HCT116 (cell line): ENCODE measurements at places on chromosomes 5 and 9. TPM values are rescaled to one million over a fixed set of nuclear protein-coding genes. Genes with fewer than 3 reads are reported as not detected.

Gene PPP3R2
- total RNA-seq: not detected

DNA sequence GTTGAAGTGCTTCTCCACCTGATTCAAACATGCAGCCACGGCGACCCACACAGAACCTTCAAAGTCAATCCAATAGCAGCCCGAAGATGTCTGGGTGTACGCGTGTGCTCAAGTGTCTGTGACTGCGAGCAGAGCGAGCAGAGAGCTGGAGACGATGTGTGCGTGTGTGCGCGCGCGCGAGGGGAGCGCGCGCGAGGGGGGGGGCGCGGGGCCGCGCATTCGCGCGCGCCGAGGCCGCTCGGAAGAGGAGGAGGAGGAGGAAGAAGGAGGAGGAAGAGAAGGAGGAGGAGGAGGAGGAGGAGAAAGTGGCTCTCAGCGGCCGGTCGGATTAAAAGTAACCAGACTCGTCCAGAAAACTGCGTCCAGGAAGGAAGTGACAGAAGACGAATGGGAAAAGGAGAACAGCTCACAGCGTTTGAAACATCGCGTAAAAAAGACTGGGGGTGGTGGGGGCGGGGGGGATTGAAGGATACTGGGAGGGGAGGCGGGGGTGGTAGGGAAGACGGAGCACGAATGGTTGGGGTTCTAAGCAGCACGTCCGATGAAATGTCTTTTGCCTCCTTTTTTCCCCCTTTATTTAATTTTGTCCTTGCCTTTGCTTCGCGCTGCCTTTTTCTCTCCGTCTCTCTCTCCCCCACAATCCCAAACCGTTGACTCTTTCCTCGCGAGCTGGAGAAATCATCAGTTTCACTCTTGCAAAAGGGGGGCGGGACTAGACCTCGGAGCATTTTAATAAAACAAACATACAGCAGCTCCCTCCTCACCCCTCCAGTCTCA lies at the start of gene MEF2C:
Gene MEF2C, minus strand, starts transcription at position 126 of the 777 bp plus-strand sequence. CDS start 59,396 bp downstream, outside the sequence.
- H3K27ac ChIP-seq: peak within 1 kb of the TSS; percentile 56
- no peaks in the 10 kb centered on the region for H3K36me3 ChIP-seq
- H3K27me3 ChIP-seq: no peaks in the 10 kb centered on the region

GRCh38 chr9:88076286-88077070 lies 61.8 kb downstream of the SPATA31C2 start:
- H3K4me3 ChIP-seq: peak overlapping the region; percentile 65
- peaks cover 24% of the 10 kb centered on the region for H3K4me1 ChIP-seq
- peak; percentile 63 for DNase-seq
- no peaks in the 10 kb centered on the region for H3K36me3 ChIP-seq
- H3K27ac ChIP-seq: peak overlapping the region; percentile 83

DNA sequence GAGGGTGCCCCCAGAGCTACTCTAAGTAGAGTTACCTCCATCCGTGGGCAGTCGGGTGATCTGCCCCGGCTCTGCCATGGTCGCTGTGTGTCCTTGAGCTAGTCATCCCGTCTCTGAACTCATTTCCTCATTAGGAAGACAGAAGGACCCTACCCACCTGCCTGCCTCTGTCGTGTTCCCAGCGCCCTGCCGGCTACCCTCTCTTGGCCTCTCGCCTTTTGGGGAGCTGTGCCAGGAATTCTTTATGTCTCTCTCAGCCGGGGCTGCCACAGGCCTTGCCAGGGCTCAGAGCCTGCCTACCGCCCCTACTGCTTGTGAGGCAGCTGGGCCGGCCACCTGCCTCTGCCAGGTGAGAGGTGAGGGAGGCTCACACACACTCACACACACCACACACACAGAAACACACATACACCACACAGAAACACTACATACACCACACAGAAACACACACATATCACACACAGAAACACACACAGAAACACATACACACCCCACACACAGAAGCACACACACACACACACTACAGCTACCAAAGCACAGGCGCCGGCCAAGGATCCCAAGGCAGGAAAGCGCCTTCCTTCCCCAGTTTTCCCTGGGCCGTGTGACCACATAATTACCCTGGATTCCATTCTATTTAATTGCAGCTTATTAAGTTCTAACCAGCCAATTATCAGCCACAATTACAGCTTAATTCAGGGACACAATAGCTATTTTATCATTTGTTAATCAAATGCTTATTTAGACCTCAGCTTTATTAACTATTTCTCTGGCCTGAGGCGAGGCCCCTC lies 41.7 kb downstream of the UNC5A start:
- H3K27me3 ChIP-seq: no peaks in the 10 kb centered on the region
- no peaks in the 10 kb centered on the region for H3K36me3 ChIP-seq
- no peak for DNase-seq
- no peak overlapping the region for H3K4me3 ChIP-seq
- H3K4me1 ChIP-seq: no peaks in the 10 kb centered on the region
- H3K27ac ChIP-seq: no peak overlapping the region

DNA sequence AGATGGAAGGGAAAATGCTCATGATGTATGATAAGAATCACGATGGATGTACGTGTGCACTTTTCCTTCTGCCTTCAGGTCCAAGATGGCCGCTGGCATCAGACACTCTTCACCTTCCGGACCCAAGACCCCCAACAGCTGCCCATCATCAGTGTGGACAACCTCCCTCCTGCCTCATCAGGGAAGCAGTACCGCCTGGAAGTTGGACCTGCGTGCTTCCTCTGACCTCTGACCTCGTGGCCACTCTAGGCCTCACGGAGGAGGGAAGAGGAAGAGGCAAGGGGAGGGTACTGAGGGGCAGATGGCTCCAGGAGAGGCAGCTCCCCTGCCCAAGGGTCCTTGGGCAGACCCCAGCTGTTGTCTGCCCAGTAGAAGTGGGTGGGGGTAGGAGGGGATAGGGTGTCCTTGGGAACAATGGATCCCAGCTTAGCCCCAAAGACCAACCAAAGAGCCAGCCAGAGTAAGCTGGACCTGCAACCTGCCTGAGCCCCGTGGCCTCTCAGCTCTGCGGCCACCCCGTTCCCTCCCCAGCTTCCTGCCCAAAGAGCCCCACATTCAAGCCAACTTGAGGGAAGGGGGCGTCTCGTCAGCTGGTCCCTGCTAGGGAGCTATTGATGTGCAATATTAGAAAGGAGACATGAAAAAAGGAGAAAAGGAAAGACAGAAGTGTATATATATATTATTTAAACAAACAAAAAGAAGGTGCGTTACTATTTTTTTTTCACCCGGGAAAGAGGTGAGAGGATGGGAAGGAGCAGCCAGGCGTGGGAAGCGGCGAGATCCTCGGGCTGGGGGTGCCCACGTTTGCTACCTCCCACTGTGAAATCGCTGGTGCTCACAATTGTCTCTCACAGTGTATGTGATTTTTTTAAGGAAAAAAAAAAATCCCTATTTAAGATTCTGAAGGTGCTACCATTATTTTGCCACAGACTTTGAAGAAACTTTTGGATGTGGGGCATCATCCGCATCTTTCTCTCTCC lies 12.1 kb upstream of the ORM1 start:
- DNase-seq: no peak
- no peaks in the 10 kb centered on the region for H3K27me3 ChIP-seq
- H3K27ac ChIP-seq: no peak overlapping the region
- H3K4me3 ChIP-seq: no peak overlapping the region

DNA sequence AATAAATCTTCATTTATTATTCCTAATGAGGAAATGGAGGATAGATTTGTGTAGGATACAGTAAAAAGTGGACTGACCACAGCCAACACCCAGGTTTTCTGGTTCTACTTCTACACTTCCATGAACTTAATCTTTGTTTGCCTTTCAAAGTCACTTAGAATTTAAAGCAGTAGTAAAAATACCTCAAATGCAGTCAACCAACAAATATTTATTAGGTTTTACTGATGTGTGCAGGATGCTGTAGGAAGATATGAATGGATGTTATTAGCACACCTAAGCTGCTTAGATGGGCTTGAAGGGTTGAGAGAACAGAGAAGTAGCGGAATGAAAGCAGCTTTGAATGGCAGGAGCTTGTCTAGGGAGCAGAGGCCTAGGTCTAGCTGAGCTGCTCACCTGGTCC lies 201.1 kb downstream of the PALM2AKAP2 start:
- H3K36me3 ChIP-seq: no peaks in the 10 kb centered on the region
- no peaks in the 10 kb centered on the region for H3K27me3 ChIP-seq
- DNase-seq: no peak
- H3K27ac ChIP-seq: no peak overlapping the region
- H3K4me3 ChIP-seq: no peak overlapping the region
- no peaks in the 10 kb centered on the region for H3K4me1 ChIP-seq

DNA sequence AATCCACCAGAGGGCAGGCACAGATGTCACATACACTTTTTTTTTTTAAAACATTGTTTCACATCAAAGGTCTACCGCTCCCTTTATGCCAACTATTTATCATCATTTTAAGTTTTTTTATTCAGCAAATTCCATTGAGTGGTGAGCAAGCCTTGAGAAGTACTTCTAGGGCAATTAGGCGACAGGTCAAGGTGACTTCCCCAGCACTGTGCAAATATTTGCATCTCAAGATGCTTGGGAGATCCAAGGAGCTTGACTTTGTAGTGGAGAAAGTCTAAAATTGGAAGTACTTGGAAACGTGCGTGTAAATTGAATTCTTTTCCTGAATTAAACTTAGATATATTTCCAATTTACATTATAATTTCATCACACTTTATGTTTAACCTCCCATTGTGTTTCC lies 211.1 kb downstream of the ICE1 start:
- peaks cover 41% of the 10 kb centered on the region for H3K27me3 ChIP-seq
- no peaks in the 10 kb centered on the region for H3K36me3 ChIP-seq
- DNase-seq: no peak
- no peaks in the 10 kb centered on the region for H3K4me1 ChIP-seq
- H3K27ac ChIP-seq: no peak overlapping the region

GRCh38 chr9:112439171-112439570 lies 47.5 kb upstream of the KIAA1958 start:
- DNase-seq: no peak
- no peak overlapping the region for H3K27ac ChIP-seq
- no peaks in the 10 kb centered on the region for H3K27me3 ChIP-seq
